ENCODE measurements at places on chromosomes 12 and 14.
A peak's percentile ranks its signal among the peaks of the same experiment; 100 is the strongest.

- DNase-seq = no peak
These were observed 3.1 kb upstream of the RBM25 start for GRCh38 chr14:73055251-73055650.

- DNase-seq = no peak
These were observed 252.2 kb upstream of the ATP2B1 start for GRCh38 chr12:89960607-89961394.

DNA sequence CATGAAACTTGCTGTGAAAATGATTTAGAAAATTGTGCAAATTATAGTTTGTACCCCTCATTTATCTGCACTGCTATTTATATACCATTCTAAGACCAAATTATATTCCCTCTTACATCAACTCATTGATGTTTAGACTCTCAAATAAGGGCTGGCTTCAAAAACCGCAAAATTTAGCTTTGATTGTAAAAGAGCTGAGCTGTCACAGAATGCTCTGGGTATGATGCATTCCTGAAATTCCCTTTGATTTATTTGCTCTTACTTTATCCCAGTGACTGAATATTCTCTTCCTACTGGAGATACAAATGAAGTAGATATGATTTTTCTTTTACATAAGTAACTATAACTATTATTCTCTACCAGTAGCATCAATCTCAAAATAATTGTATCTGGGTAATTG is 78.0 kb upstream of the TMTC2 start:
- peak; percentile 8 for DNase-seq

- DNase-seq = no peak
These were observed 12.9 kb downstream of the TMEM117 start for GRCh38 chr12:43848786-43849185.

DNA sequence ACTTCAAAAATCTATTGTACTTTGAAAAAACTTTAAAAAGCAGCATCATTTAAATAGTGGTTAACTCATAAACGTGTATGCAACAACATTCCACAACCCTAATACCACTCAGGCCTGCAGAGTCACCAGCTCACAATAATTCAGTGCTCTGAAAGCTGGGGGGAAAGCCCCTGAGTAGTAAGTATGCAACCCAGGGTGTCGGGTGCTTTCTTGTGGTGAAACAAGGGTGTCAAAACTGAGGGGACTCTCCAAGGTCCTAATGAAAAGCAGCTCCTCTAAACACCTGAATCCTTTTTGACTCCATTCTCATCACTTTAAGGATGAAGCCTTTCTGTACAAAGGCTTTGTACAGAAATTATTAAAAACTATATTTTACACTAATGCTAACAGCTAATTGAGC is 33.7 kb downstream of the FGFR1OP2 start:
- no peak for DNase-seq

DNA sequence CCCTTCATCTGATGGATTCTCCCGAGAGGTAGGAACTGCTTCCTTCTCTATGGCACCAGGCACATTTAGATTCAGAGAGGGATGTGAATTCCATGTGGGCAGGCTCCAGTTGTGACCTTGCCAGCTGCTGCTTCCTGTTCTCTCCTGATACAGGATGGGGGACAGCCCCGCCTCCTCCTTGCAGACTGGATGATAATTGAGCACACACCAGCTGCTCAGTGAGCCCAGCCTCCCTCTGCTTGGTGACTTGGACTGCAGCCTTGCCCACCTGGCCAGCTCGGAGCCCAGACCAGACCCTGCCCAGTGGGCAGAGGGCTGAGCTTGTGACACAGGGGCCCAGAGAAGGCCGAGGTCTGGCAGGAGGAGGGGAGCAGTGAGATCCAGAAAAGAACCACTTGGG is 90.2 kb downstream of the CALM1 start:
- DNase-seq = no peak

DNA sequence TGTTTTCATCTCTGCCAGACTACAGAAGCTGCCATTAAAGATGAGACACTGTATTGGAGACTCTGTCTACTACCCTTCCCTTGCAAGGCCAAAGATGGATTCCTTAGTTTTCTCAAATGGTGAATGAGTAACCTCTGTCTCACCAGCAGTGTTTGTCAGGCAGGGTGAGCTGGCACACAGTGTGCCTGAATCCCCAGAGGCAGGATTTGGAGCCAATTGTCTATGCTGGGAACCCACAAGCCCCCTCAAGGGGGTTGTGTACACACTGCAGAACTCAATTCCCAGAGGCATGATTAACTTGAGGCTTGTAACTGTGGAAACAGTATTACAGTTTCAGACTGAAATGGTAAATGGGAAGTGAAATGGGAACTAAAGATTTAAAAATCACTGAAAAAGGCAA is 136.8 kb upstream of the PTPRB start:
- no peak for DNase-seq

DNA sequence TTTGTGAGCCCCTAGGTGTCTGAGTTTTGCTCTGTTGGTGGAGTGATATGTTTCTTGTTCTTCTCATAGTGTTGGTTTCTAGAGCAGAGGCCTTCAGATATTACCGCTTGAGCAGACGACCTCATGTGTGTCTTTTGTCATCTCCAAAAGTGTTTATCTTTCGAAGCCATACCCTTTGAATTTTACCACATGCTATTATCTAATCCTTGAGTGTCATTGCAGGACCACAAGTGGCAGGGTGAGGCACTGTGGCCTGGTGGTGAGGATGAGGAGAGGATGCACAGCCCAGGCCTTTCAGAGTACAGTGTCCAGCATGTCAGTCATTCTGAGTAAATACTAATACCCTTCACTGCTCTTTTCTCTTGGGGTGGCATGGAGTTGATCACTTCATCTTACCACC is 57.2 kb upstream of the CISTR start:
- no peak for DNase-seq

DNA sequence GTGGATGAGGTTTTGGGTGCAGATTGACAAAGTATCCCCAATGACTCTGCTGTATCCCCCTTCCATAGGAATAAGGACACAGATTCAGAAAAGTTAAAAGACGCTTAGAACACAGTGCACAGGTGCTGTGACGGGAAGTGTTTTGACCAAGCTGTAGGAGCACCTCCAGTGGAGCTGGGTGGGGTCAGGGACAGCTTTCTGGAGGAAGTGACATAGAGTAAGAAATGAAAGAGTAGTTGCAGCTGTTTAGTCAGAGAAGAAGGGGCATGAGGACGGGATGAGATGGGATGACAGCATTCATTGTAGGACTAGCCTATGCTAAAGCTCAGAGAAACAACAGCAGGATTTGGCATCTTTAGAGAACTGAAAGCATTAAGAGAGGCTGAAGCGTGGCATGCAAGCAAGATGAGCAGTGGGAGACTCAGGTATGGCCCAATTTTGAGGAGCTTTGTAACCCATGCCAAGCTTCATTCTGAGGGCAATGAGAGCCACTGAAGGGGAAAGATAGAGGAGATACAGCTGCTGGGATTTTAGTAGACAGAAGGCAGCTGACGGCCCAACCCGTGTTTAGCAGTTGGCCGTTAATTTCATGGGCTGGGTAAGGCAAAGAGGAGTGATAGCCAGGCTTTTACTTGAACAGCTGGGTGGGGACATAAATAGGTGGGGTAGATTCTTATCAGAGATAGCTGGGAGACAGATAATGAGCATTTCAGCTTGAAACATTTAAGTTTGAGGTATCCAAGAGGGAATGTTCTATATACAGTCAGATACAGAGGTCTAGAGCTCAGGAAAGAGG is 131.8 kb upstream of the KRAS start:
- DNase-seq = no peak

DNA sequence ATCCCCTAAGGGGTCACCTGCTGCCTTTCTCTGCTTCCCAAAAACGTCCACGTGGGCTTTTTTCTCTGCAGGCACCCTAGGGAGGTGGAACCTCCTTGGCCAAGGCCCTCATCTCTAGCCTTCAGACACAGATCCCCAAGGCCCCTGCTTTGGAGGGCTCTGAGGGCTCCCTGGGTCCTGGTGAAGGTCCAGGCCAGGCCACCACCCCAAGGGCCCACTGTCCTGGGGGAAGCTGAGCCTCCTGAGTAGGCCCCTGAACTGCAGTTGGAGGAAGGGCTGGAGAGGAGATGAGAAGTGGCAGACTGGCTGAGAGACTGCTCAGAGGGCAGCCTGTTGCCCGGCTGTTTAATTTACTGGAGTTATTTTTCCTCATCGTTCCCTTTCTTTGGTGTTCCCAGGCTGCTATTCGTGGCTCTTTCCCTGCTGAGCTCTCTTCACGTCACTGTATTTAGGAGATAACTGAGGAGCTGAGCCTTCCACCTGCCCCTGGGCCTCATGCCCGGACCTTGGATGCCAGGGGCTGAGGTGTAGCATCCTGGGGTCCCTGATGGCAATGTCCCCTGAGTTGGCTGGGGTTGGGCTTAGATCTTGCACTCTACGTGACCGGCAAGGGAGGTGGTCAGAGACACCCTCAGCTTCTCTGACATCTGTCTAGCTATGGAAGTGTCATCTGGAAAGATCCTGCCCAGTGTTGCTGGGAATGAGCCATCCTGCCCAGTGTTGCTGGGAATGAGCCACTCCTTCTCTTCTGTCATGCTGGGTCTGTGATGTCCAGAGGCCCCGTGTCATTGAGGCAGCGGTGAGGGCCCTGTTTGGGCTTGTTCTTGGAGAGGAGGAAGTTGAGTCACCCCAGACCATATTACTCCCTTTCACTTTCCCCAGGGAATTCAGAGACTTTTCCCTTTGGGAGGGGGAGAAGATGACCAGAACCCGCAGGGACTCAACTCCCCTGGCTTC is 139.8 kb downstream of the TSPAN9 start:
- no peak for DNase-seq

DNA sequence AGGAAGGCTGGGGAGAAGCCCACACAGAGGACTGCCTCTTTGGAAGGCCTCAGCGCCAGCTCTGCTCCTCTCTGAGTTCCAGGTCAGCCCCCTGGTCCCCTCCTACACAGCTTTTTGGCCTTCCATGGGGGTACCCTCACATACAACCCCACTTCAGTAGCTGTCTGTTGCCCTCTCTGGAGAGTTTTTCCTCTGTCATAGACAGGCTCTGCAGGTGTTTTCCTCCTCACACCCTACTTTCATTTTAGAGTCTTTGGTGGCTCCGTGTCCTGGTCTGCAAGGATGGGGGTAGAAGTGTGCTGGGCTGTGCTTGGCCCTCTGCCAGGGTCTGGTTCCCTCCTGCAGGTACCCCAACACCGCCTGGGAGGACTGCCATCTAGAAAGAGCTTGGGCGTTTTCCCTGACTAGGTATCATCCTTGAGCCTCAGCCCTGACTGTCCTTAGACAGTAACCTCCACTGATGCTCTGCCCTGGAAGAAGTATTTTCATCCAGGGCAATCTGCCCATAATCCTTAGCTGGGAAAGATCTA is 15.1 kb downstream of the ZDHHC22 start:
- DNase-seq = no peak

DNA sequence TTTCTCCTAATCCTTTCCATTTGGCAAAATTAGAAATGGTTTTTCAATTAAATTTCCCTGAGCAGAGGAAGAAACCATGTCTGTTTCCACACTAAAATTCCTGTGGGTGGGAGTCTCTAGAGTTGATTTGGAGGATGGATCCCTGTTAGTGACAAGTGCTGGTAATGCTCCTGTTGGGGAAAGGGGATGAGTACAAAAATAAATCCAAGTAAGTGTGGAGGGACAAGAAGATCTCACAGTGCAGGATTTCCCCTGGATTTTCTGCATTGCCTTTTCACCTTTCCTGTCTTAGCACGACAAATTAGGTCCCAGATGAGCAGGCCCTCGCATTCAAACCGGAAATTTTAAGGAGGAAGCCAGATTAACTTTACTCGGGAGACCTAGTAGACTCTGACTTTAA is 107.5 kb downstream of the DAD1 start:
- no peak for DNase-seq

DNA sequence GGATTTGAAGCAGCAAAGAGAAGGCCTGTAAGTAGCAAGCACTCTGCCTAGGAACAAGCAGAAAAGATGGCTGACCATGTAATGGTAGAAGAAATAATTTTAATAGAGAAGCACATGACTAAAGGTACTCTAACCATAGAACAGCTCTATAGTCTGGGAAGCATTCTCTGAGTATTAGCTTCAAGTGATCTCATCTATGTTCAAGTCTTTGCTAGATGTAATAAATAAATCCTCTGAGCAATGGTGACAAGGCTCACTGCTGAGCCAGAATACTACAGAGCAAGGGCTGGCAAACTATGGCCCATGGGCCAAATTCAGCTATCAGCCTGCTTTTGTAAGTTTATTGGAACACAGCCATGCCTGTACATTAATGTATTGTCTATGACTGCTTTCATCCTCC is 84.8 kb downstream of the PEBP1 start:
- DNase-seq = no peak

DNA sequence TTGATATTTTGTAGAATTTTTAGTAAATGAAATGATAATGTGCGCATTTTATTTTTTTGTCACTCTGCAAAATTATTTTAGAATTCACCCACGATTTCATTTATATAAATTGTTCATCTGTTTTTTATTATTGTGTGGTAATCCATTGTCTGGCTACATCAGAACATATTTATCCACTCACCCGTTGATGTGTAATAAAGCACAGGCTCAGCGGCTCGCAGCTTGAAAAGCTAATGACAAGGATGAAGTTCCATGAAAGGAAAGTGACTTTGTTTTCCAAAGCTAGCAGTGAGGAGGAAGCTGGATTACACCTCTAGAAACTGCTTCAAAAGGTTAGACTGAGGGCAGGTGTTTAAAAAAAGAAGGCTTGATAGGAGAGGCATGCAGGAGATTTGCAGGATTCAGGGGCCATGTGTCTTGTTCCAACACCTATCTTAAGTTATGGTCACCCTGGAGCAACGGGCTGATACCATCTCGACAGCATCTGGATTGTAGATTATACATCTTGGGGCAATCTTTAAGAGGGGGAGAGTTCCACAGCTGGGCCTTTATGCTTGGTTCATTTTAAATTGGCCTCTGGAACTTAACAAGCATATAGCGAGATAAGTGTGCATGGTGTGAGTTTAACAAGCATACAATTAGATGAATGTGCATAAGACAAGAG is 194.1 kb downstream of the TMTC3 start:
- no peak for DNase-seq

Data from umbilical cord (tissue), 2 donors.